SK-N-DZ (cell line): ENCODE measurements at places on chromosomes 2 and 18.
A peak's percentile ranks its signal among the peaks of the same experiment; 100 is the strongest.

- DNase-seq: no peak
Observed at GRCh38 chr2:219125225-219125885, 35.3 kb downstream of the NHEJ1 start.

DNA sequence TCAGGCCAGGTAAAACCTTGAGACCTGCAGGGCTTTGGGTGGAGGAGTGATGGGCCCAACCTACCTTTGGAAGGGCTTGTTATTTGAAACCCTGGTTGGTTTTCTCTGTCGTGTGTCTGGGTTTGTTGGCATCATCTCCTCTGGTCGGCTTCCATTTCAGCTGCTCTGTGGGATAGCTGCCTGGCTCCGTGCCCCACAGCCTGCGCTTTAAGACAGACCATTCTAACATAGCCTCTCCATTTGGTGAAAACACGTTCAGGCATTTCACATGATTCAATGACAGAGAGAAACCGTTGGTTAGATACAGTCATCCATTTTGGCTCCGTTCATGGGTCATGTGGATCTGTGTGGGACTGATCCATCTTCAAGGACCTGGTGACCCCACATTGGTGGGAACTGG is 37.0 kb upstream of the LYPD6B start:
- no peak for DNase-seq

DNA sequence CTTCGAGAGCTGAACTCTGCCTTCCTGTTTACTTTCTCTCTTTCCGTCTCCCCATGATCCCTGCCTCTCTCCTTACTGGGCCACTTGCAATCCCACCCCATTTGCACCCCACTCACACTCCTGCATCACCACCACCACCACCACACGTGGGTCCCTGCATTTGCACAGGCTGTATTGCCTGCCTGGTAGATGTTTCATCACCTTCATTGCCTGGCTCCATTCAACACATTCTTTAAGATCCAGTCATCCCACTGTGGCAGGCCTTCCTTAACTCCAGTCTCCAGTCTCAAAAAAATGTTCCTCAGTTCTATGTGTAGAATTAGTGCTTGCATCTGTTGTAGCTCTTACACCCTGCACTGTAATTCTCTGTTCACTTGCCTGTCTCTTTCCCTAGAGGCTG is 13.9 kb downstream of the NOSTRIN start:
- DNase-seq: no peak

DNA sequence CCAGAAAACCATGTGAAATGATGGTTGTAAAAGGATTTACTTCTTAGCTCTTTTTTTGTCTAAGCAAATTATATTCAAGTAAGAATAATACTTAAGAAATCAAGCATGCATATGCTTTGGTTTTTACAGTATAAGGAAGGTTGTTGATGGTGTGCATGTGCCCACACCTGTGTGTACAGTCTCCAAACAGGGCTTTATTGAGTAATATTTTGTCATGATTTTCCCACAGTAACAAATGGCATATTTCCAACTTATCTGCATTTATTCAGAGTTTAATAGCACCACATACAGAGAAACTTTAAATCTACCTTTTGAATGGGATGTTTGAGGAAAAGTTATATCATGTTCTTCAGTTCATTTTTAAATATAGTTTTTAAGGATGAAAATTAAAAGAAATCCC is 76.5 kb upstream of the DSG1 start:
- no peak for DNase-seq

DNA sequence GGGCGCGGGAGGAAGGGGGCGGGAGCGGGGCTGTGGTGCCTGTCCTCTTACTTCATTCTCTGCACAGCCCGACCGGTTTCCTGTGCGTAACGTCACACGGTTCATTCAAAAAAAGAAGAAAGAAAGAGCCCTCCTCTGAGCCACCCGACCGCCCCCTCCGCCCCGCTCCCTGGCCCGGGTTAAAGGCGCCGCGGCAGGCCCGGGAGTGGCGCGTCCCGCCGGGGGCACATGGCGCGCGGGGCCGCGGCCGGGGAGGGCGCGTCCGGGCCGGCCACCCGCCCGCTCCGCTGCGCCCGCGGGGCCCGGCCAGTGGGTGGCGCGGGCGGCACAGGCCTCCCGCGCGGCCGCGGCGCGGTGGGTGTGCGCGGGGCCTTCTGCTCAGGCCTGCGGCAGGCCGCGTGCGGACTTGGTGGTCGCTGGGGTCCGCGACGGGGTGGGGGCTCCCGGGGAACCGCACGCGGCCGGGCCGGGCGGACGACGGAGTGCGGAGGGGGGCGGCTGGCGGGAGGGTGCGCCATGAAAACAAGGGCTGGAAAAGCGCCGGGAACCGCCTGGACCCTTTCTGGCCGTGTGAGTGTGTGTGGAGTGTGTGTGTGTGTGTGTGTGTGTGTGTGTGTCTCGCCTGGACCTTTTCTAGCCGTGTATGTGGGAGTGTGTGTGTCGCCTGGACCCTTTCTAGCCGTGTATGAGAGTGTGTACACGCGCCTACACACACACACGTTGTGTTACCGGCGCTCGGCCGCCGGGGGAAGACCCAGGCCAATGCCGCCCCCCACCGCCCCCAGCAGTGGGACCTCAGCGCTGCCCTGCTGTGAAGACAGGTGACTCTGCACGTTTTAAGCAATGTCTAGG is 780 bp upstream of the BCL2 start:
- DNase-seq: peak; percentile 77

- DNase-seq: no peak
Observed at GRCh38 chr18:77608807-77609206, 359.2 kb downstream of the GALR1 start.

DNA sequence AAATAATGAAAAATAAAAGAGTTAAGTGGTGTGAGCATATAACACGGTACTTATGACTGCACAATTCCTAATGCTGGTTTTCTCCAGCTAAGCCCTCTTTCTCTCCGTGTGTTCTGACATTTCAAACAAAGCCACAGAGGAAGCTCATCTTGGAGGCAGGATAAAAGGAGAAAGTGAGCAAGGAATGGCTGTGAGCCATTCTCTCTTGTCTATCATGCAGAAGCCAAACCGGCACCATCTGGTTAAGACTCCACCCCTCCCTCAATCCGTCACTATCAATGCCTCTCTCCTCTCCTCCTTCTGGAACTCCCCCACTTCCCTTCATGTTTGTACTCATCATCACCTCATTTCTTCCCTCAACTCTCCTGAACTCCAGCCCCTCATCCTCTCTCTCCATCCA is 210.4 kb downstream of the TMEM163 start:
- DNase-seq: no peak
